ENCODE measurements at places on chromosomes 11 and 22.

- no peak for DNase-seq
Observed at GRCh38 chr11:26618441-26618840, 46.4 kb upstream of the MUC15 start.

GRCh38 chr11:75627906-75628668 is 40.8 kb downstream of the MAP6 start:
- no peak for DNase-seq

DNA sequence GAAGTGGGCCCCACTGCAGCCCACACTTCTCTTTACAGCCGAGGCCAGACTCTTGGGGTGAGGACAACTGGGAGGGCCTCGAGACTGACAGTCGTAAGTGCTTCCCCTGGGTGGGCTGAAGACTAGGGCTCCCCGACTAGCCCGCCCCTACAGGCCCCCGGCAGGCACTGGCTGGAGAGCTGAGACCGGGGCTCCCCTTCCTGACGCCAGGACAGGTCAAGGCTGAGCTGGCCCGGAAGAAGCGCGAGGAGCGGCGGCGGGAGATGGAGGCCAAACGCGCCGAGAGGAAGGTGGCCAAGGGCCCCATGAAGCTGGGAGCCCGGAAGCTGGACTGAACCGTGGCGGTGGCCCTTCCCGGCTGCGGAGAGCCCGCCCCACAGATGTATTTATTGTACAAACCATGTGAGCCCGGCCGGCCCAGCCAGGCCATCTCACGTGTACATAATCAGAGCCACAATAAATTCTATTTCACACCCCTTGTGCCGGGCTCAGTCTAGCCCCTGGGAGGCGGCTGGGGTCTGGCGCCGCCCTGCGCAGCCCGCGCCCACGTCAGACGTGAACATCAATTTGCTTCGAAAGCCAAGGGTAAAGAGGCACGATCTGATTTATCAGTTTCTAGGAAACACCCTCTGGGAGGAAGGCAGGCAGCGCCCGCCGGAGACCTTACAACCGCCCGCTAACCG is 13.5 kb downstream of the SCYL1 start:
- DNase-seq, result no peak

- DNase-seq, result no peak
Observed at GRCh38 chr22:27065279-27065678, 407.9 kb downstream of the MIAT start.

DNA sequence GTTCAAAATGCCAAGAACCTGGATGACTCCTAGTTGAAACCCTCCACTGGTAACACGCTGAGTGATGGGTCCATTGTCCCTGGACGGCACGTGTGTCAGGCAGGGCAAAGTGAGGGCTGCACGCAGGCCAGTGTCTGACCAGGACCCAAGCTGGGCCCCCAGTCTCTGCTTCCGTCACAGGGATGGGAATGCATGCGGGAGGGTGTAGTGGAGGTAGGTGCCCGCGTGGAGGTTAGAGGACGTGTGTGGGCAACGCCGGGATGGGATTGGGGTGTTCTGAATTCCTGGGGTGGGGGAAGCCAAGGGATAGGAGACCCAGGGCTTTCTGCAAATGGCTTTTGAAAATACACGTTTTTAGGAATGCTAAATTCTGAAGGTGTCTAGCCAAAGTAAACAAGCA is 943.3 kb downstream of the BRD1 start:
- DNase-seq, result no peak

DNA sequence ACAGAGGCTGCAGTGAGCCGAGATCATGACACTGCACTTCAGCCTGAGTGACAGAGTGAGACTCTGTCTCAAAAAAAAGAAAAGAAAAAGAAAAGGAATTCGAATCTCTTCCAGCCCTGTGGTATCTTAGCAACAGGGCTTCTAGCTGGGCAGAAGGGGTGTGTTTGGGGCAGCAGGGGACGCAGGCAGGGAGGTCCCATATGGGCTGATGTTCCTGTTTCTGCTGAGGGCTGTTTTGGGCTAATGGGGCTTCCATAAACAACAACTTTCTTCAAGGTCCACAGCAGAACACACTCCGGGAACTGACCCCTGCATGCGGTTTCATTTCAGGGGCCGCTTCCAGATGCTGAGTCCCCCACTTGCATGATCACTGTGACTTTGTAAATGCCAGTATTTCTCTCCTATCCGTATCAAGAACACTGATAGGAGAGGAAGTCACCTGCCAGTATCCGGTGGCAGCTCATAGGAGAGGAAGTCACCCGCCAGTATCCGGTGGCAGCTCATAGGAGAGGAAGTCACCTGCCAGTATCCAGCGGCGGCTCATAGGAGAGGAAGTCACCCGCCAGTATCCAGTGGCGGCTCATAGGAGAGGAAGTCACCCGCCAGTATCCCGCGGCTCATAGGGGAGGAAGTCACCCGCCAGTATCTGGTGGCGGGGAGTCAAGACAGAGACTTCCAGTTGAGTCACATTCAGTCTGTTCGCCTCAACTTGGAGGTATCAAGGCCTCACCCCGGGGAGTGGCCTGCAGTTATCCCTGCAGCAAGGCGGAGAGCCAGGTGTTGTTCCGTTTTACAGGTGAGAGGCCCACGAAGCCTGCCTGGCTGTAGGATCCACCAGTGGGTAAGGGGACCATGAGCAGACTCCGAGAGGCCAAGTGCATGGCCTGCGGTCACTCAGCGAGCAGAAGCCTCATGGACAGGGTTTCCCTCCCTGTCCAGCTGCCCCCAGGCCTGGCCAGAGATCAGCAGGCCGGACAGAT is 8.3 kb upstream of the FGF19 start:
- DNase-seq, result no peak

- DNase-seq, result no peak
Observed at GRCh38 chr11:1086171-1087102, 11.8 kb downstream of the MUC2 start.

DNA sequence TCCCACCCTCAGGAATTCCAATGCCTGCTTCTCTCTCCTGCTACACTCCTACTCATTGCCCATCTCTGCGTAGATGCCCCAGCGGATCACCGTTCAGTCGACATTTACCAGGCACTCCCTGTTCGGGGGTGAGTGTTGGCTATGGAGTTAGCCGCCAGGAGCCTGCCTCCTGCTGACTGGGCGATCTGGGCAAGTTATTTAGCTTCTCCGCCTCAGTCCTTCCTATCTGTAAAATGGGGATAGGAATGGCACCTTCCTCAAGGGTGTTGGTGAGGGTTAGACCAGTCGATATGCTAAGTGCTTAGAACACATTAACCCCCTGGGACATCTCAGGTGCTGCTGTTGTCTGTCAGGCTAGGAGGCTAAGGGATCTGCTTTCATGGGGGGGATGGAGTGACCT is 30.9 kb downstream of the FADD start:
- no peak for DNase-seq

- DNase-seq, result no peak
Observed at GRCh38 chr11:77278595-77279506, 22.6 kb downstream of the GDPD4 start.

- no peak for DNase-seq
Observed at GRCh38 chr11:118933486-118933885, 7.8 kb upstream of the BCL9L start.

- DNase-seq, result no peak
Observed at GRCh38 chr22:29212743-29213142, 7.0 kb downstream of the EMID1 start.

GRCh38 chr11:64334764-64335735 is 5.0 kb upstream of the CCDC88B start:
- no peak for DNase-seq

- DNase-seq, result no peak
Observed at GRCh38 chr11:71459076-71459766, 6.2 kb downstream of the NADSYN1 start.

DNA sequence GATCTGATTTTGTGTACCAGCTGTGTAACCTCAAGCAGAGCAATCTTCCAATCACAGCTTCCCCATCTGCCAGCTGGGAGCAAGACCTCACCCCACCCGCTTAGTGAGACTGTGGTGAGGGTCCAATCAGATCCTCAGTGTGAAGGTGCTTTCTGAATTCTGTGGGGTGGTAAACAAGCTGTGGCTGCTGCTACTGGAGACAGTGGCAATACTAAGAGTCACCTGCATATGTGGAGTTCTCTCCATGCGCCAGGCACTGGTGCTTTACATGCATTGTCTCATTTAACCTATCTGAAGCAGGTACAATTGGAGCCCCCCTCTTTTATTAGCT is 50.4 kb downstream of the CWC15 start:
- no peak for DNase-seq

DNA sequence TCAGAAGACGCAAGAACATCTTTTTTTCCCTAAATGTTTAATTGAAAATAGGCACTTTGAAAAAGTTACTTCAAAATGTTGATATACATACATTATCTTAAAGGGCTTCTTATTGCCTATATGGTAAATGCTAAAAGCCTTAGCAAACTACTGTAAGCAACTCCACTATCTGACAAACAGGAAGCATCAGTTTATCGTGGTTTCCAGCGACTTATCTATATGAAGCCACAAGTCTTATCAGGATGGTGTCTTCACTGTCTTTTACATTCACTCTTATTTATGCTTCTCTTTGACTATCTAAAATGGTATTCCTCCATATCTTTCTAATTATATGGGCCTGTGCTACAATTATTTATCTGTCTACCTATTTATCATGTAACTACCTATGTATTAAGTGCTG is 2091.9 kb downstream of the LRRC4C start:
- DNase-seq, result no peak

Measured in thoracic aorta (tissue), 2 donors.